ENCODE measurements at places on chromosomes 4 and X.

DNA sequence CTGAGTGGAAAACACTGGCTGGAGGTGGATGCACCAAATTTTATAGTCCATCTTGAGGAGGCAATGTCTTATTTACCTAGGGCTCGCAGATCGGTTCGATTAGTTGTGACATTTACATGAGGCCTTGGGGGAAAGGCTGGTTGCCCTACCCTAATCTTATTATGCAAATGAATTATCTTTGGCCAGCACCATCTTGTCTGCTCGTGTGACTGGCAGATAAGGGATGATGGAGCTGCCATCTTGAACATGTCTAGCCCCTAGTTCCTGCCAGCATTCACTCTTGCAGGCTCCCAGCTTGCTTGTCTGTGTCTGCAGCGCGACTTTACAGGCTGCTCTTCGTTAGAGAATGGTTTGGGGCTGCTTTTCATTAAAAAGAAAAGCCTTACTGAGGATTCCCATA, 61.9 kb downstream of the SEC24B start:
- no peak overlapping the region for H3K4me3 ChIP-seq
- H3K27me3 ChIP-seq = no peaks in the 10 kb centered on the region
- no peak for DNase-seq
- H3K4me1 ChIP-seq = no peaks in the 10 kb centered on the region

DNA sequence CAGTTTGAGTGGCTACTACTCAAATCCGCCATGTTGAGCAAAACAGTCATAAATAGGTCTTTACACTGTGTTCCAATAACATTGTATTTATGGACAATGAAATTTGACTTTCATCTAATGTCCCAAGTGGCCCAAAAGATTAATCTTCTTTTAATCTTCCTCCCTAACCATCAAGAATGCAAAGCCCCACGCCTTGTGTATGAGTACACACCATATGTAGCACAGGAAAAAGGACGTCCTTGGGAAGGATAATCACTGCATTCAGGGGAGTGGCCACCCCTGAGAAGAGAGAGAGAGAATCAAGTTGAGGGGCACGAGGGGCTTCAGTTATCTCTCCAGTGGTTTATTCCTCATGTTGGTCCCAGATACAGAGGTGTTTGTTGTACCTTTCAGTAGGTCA, 33.1 kb downstream of the RBM47 start:
- peaks cover 9% of the 10 kb centered on the region for H3K4me1 ChIP-seq
- peaks cover 33% of the 10 kb centered on the region for H3K36me3 ChIP-seq
- no peaks in the 10 kb centered on the region for H3K27me3 ChIP-seq
- H3K27ac ChIP-seq = no peak overlapping the region
- no peak overlapping the region for H3K4me3 ChIP-seq

GRCh38 chr4:10074767-10075105, 41.9 kb downstream of the WDR1 start:
- no peaks in the 10 kb centered on the region for H3K4me1 ChIP-seq
- no peak overlapping the region for H3K4me3 ChIP-seq
- no peak for DNase-seq

DNA sequence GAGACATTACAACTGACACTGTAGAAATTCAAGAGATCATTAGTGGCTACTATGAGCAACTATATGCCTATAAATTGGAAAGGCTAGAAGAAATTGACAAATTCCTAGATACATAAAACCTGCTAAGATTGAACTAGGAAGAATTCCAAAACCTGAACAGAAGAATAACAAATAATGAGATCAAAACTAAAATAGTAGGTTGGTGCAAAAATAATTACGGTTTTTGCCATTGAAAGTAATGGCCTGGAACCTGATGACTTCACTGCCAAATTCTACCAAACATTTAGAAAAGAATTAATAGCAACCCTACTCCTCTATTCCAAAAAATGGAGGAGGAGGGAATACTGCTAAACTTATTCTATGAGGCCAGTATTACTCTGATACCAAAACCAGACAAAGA, 824.9 kb downstream of the KLHL13 start:
- no peak for DNase-seq
- no peak overlapping the region for H3K27ac ChIP-seq
- H3K27me3 ChIP-seq = no peaks in the 10 kb centered on the region
- H3K4me3 ChIP-seq = no peak overlapping the region

DNA sequence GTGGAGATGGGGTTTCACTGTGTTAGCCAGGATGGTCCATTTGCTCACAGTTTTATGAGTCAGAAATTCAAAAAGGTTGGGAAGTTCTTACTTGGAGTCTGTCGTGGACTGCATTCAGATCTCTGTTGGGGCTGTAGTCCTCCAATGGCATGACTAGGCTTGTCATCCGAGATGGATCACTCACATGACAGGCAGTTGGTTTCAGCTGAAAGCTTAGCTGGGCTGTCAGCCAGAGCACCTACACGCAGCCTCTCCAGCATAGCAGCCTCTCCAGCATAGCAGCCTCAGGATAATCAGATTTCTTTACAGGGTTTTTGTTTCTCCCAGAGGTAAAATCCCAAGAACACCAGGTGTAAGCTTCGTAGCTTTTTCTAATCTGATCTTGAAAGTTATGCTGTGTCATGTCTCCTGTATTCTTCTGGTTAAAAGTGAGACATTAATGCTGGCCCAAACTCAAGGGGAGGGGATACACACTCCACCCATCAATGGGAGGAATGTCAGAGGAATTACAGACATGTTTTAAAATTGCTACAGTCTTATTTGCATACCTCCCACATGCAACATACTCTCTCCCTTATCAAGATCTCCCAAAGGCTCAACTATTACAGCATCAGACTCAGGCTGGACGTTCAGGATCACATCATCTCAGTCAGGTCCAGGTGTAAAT, 31.6 kb upstream of the SOD3 start:
- peak overlapping the region; percentile 42 for H3K27ac ChIP-seq
- no peaks in the 10 kb centered on the region for H3K27me3 ChIP-seq
- peak; percentile 16 for DNase-seq
- no peaks in the 10 kb centered on the region for H3K36me3 ChIP-seq

- peaks cover 17% of the 10 kb centered on the region for H3K36me3 ChIP-seq
- H3K27ac ChIP-seq = no peak overlapping the region
- no peaks in the 10 kb centered on the region for H3K27me3 ChIP-seq
Measured at GRCh38 chrX:47169726-47170515, 23.7 kb upstream of the UBA1 start.

DNA sequence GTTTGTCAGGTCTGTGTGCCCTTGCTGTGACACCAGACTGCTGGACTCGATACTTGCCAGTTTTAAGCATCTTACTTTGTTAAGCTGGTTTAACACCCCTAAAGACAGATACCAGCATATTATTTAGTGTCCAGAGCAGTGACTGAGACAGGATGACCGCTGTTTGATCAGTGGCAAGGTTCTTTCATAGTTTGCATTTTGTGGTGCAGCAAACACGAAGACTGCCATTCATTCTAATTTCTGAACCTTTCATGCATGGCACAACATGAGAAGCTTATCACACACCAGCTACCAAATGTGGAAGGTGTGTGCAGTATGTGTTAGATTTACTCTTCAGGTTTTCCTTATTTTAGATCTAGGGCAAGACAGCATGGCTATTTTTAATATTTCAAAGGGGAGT, 28.2 kb downstream of the JADE1 start:
- no peak for DNase-seq
- no peak overlapping the region for H3K27ac ChIP-seq
- peaks cover 11% of the 10 kb centered on the region for H3K36me3 ChIP-seq
- H3K4me3 ChIP-seq = no peak overlapping the region
- no peaks in the 10 kb centered on the region for H3K27me3 ChIP-seq
- H3K4me1 ChIP-seq = peaks cover 22% of the 10 kb centered on the region

- peaks cover 70% of the 10 kb centered on the region for H3K27me3 ChIP-seq
- H3K4me1 ChIP-seq = no peaks in the 10 kb centered on the region
- H3K36me3 ChIP-seq = no peaks in the 10 kb centered on the region
Measured at GRCh38 chr4:138805736-138806135, 209.8 kb upstream of the NOCT start.

GRCh38 chr4:16827045-16827444, 71.4 kb downstream of the LDB2 start:
- DNase-seq = no peak
- H3K36me3 ChIP-seq = no peaks in the 10 kb centered on the region
- H3K4me3 ChIP-seq = no peak overlapping the region
- peaks cover 23% of the 10 kb centered on the region for H3K27me3 ChIP-seq
- H3K4me1 ChIP-seq = no peaks in the 10 kb centered on the region

DNA sequence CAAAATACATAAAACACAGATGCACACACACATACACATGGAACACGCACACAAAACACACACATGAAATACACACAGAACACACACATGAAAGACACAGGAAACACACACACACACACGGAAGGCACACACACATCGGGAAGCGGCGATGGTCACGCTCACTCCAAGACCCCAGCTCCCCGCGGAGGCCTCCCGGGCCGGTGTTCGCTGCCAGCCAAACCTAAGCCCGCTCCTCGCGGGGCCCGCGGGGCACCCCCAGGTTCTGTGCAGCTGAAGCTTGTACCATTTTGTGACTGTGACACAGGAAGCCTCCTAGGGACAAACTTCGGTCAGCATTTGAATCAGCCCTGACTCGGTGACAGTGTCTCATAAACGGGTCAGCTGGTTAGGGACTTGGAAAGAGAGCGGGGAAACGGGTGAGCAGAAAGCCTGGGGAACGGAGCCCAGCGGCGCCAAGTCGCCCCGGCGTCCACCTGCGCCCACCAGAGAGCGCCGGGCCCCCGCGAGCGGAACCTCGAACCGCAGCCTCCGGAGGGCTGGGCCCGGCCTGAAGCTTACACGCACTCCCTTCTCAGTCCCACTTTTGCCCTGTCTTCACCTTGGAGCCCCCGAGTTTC, 32.1 kb downstream of the F11 start:
- H3K36me3 ChIP-seq = no peaks in the 10 kb centered on the region
- H3K4me1 ChIP-seq = no peaks in the 10 kb centered on the region
- no peak for DNase-seq
- no peaks in the 10 kb centered on the region for H3K27me3 ChIP-seq

GRCh38 chr4:150540959-150541360, 41.0 kb upstream of the MAB21L2 start:
- H3K36me3 ChIP-seq = no peaks in the 10 kb centered on the region
- H3K4me1 ChIP-seq = no peaks in the 10 kb centered on the region
- H3K27me3 ChIP-seq = no peaks in the 10 kb centered on the region
- DNase-seq = no peak
- H3K27ac ChIP-seq = no peak overlapping the region

DNA sequence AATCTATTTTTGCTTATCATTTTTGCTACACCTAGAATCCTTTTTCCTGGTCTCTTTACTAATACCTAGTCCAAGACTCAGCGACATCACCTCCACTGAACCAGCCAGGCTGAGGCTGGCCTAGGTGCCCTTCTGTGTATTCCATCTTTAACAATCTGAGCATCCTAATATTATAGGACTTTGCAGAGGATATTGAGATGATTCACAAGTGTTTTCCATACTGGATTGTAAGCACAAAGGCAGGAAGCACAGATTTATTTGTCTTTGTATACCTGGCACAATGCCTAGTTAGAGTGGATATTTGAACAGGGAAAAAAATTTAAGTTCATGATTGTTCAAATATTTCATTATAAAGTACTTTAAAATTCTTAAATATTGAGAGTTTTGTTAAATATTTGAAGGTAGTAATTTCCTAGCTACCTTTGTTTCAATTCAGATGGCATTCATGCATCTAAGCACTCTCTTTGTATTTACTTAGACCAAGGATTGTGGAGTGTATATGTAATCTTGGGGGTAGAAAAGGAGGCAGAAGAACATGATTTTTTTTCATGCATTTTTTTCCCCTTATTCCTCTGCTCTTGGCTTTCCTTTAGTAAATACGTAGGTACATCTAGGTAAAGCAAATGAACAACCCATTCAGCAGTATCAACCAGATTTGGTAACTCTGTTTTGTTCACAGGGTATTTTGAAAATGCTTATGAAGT, 18.4 kb downstream of the SMARCA5 start:
- H3K27ac ChIP-seq = no peak overlapping the region
- H3K4me1 ChIP-seq = no peaks in the 10 kb centered on the region
- peaks cover 4% of the 10 kb centered on the region for H3K36me3 ChIP-seq
- no peak for DNase-seq
- no peaks in the 10 kb centered on the region for H3K27me3 ChIP-seq

DNA sequence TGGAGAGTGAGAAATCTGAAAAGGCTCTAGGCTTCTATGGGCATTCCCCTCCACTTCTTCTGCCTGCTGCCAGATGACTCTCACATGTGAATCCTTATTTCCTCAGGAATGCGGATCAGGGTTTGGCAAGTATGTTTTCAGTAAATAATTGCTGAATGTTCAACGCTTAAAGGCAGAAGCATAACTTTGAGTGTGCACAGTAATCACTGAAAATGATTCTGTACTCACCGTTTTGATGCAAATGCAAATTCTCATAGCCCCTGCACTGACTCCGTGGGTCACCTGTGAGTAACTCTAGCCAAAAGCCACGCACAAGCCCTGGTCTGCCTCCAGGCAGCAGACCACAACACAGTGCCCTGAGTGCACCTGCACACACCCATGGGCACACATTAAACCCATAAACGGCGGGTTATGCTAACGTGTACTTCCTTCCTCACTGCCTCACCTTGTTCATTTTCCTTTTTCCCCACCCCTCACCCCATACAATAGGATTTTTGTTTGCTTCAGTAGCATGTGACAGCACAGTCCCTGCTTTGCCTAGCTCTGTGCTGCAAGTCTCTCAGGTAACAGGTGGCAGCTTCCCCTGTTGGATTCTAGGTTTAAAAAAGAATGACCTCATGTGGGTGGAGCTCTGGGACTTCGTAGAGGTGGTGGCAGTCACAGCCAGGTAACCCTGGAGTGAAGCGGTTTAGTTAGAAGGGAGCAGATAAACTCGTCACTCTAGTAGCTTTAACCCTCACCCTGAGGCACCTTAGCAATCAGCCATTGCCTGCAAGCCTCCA, at the start of gene ARHGEF38:
Gene ARHGEF38 (plus strand): TSS at position 656 of the 782 bp plus-strand sequence. CDS start 146 bp downstream, outside the sequence.
- peaks cover 33% of the 10 kb centered on the region for H3K4me1 ChIP-seq
- DNase-seq = peak; percentile 80
- H3K27ac ChIP-seq = peak within 1 kb of the TSS; percentile 91
- H3K36me3 ChIP-seq = peaks cover 49% of the 10 kb centered on the region

DNA sequence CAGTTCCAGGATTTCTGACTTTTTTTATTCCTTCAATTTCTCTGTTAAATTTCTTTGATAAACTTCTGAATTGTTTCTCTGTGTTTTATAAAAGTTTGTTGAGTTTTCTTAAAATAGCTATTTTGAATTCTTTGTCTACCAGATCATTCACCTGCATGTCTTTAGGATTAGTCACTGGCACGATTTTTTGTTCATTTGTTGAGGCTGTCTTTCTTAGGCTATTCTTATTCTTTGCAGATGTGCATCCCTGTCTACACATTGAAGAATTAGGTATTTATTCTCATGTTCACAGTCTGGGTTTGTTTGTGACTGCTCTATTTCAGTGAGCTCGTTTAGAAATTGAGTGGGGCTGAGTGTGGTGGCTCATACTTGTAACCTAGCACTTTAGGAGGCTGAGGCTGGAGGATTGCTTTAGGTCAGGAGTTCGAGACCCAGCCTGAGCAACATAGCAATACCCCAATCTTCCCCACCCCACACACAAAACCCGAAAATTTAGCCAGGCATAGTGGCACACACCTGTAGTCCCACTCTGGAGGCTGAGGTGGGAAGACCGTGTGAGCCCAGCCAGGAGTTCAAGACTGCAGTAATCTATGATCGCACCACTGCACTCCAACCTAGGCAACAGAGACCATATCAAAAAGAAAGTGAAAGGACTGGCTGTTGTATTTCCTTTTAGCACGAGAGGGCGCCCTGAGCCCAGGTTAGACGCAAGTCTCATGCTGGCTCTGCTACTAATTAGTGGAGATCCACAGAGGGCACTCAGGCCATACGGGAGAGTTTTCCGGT, 42.0 kb downstream of the F8 start:
- H3K27me3 ChIP-seq = no peaks in the 10 kb centered on the region
- H3K4me1 ChIP-seq = peaks cover 10% of the 10 kb centered on the region
- peak overlapping the region; percentile 50 for H3K27ac ChIP-seq

- no peak for DNase-seq
- H3K4me3 ChIP-seq = no peak overlapping the region
- no peaks in the 10 kb centered on the region for H3K27me3 ChIP-seq
- peaks cover 35% of the 10 kb centered on the region for H3K4me1 ChIP-seq
- peaks cover 13% of the 10 kb centered on the region for H3K36me3 ChIP-seq
Measured at GRCh38 chr4:15688051-15688450, 6.4 kb downstream of the FAM200B start.

Data from Calu3 (cell line).